ENCODE measurements at places on chromosomes 11 and 22. TPM values are rescaled to one million over a fixed set of nuclear protein-coding genes. Genes with fewer than 3 reads are reported as not detected.

Gene SAA2
- not detected for total RNA-seq

Gene MMP13
- total RNA-seq = not detected

Gene TRIM49
- total RNA-seq = not detected

Gene MMP27
- total RNA-seq = not detected

Gene RNF26
- 33.5 TPM for total RNA-seq

Gene MS4A15
- total RNA-seq = not detected

Gene PIH1D2
- 0.18 TPM for total RNA-seq

Gene AMPD3
- 23.3 TPM for total RNA-seq

Gene C1QTNF4
- total RNA-seq = 0.25 TPM

Gene CDC42BPG
- 0.70 TPM for total RNA-seq

Gene PDGFB
- total RNA-seq = 6.5 TPM

Gene PPARA
- 12.9 TPM for total RNA-seq

Gene ZC3H7B
- total RNA-seq = 42.1 TPM

Gene SEC14L2
- total RNA-seq = 7.4 TPM

Gene ZNF214
- total RNA-seq = not detected

Gene GRM5
- total RNA-seq = not detected

Gene CBLIF
- not detected for total RNA-seq

Gene CRYBA4
- not detected for total RNA-seq

Gene TLCD5
- 1.4 TPM for total RNA-seq

Gene CFAP300
- not detected for total RNA-seq

Gene RASSF10
- not detected for total RNA-seq

Gene LRRC4C
- total RNA-seq = not detected

Gene MS4A8
- total RNA-seq = not detected

Gene PAMR1
- not detected for total RNA-seq

Gene MMP10
- total RNA-seq = not detected

Gene ALKBH8
- 8.4 TPM for total RNA-seq

Gene KRTAP5-9
- total RNA-seq = not detected

Gene TSPAN32
- 50.1 TPM for total RNA-seq

Gene MUC2
- total RNA-seq = not detected

Gene FEN1
- 105 TPM for total RNA-seq
